Fibroblast of skin of abdomen (primary cell): ENCODE measurements at places on chromosomes 11 and 22.

DNA sequence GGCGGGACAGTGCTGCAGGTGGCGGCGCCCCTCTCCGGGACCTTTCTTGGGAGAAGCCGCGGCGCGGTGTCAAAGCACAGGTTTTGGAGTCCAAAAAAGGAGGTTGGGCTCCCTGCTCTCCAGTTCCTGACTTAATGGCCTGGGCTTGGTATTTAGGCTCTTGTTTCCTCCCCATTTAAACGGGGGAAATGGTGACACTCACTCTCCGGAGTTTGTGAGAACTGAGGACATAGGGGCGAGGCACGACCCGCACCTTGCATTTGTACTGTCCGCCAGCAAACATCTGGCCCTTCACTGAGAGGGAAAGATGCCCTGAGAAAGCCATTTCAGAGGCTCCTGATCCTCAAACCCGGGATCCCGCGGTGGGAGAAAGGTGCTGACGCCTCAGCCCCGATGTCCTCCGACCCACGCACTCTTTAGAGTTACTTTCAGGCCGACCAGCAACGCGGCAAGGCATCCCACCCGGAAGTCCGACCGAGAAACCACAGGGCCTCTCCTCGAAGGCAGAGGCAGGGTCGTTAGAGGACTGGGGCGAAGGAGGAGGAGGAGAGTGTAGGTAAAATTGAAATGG lies 2.9 kb upstream of the WDR74 start:
- no peak for DNase-seq

GRCh38 chr11:130278745-130279144 lies 36.0 kb downstream of the ZBTB44 start:
- no peak for DNase-seq

DNA sequence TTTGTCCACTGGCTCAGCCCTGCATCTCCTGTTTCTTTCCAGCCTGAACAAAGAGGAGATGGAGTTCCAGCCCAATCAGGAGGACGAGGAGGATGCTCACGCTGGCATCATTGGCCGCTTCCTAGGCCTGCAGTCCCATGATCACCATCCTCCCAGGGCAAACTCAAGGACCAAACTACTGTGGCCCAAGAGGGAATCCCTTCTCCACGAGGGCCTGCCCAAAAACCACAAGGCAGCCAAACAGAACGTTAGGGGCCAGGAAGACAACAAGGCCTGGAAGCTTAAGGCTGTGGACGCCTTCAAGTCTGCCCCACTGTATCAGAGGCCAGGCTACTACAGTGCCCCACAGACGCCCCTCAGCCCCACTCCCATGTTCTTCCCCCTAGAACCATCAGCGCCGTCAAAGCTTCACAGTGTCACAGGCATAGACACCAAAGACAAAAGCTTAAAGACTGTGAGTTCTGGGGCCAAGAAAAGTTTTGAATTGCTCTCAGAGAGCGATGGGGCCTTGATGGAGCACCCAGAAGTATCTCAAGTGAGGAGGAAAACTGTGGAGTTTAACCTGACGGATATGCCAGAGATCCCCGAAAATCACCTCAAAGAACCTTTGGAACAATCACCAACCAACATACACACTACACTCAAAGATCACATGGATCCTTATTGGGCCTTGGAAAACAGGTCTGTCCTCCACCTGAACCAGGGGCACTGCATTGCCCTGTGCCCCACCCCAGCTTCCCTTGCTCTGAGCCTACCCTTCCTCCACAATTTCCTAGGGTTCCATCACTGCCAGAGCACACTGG lies 5.0 kb downstream of the FTH1 start:
- no peak for DNase-seq

DNA sequence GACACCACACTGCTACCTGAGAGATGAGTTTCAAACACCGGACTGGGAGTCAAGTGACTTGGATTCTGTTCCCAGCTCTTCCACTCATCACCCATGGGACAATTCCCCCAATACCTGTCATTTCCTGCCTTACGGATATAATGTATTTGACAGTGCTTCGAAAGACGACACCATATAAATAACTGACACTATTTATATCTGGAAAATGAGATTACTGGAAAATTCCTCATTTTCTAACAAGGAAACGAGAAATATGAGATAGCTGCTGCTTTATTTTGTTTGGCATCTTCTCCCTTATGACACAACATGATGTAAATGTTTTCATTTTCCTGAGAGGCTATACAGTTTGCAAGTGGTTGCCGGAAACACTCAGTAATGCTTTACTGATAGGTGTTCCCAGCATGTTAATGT lies 8.6 kb downstream of the HSCB start:
- peak; percentile 65 for DNase-seq

GRCh38 chr11:90197377-90197776 lies 25.5 kb downstream of the CHORDC1 start:
- no peak for DNase-seq

- peak; percentile 72 for DNase-seq
Observed at GRCh38 chr22:46390652-46391301, 55.3 kb downstream of the TRMU start.

GRCh38 chr11:104774578-104774977 lies 123.7 kb downstream of the CASP12 start:
- DNase-seq: no peak

DNA sequence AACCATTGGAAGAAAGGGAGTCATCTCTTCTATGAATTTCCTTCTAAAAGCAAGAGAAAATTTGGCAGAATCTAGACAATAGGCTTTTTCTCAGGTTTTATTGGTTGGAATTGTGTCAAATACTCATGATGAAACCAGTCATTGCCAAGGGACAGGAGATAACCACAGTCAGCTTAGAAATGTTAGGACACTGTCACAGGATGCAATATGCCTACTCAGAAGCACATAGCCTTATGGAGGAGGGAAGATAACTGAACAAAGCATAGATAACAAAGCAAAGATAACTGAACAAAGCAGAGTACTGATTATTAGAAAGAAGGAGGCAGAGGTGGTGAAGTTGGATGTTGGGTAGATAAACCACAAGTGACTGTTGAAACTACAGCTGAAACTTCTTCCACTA lies 303.5 kb upstream of the PDGFD start:
- no peak for DNase-seq

DNA sequence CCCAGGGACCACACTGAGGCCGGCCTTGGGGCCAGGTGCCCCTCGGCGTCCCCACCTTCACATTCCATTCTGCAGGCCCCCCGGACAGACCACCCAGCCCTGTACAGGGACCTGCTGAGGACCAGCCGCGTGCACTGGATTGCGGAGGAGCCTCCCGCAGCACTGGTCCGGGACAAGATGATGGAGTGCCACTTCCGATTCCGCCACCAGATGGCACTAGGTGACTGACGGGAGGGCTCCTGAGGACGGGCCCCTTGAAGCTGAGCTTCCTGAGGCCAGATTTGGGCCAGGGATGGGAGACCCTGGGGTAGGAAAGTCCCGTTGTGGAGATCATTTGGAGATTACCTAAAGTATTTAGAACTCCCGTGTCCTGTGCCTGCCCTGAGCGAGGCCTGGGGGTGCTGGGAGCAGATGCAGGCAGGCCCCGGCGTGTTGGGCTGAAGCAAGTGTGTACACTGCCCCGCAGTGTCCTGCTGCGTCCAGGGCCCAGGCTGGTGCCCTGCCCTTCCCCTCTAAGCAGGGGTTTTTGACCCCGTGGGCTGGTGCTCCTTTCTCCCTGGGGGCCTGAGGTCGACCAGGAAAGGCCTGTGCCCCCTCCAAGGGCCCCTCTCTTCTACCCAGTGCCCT lies 20.0 kb downstream of the TRMU start:
- peak; percentile 49 for DNase-seq

DNA sequence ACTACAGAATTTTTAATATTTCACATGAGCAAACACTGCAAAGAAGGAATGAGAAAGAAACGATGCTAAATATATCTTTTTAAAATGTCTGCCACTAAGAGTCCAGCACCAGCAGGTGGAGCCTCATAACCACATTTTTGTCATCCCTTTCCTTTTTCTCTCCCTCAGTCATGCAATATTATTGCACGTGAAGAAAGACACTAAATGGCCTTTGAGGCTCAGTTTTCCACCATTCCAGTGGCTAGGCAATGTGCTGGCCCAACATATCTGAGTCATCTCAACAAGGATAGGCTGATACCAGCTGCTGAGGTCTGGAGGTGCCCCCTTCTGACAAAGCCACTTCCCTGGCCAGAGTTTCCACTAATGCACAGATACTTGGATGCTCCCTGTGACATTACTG lies 1.8 kb downstream of the ALKBH8 start:
- DNase-seq: peak; percentile 66

DNA sequence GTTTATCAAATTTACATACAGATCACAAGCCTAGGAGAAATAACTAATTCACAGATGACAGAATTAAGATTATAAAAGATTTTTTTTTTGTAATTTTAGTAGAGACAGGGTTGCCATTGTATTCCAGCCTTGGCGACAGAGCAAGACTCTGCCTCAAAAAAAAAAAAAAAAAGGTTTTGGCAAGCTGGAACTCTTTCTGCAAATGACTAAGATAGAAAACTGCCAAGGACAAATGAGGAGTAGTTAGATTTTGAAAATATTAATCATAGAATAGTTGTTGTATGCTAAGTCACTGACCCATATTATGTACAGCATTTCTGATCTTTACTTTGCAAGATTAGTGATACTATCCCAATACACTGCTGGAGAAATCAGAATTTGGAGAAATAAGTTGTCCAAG lies 99.2 kb downstream of the C11orf65 start:
- DNase-seq: peak; percentile 6

GRCh38 chr11:1453611-1454034 lies 33.0 kb downstream of the MOB2 start:
- no peak for DNase-seq

DNA sequence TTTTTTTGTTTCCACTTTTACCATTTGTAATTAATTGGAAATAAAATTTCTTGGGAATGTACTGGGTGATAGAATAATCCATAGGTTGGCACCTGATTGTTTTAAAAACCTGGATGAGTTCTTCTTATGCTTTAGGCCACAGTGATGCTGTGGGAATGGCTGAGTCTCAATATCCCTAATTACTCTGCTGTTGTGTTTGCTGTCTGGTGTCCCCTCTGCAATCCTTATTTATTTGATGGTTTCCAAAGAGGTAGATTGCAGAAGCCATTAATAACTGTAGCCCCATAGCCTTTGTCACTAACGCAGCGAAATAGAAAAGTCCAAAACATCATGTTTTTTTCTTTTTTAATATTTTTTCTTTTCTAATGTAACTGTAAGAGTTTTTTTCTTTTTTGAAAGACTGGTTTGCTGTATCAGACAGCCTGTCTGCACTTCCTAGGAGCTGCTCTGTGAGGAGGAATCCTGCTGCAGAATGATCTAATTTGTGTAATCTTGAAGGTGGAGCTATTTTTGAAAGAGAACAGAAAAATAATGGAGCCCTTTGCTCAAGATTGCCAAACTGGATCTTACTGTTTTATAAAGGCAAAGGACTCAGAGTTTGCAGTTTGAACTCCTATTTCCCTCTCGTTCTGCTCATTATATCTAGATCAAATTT lies 14.9 kb downstream of the PACS1 start:
- no peak for DNase-seq

DNA sequence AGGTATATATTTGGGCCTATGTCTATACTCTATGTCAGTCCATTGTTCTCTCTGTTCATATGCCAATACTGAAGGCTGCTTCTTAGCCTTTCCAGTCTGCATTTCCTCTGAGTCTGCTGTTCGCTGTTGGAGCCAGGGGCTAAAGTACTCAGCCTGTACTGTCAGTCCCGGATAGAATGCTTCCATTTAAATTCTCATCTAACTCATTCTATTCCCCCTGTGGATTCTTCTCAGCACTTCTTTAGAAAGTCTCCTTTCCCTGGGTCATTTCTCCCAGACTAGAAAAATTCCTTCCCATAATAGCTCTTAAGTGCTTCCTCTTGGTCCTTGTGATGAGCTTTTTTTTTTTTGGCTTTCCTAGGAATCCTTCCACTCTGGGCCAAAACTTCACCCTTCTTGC lies 293.1 kb downstream of the KIRREL3 start:
- no peak for DNase-seq

GRCh38 chr11:63490551-63491239 lies at the start of gene PLAAT5:
Gene PLAAT5 (minus strand): TSS chr11:63491167. CDS start chr11:63491034, 133 bp downstream.
- DNase-seq: no peak

GRCh38 chr11:65446446-65447277 lies 24.1 kb downstream of the NEAT1 start:
- DNase-seq: no peak

- DNase-seq: no peak
Observed at GRCh38 chr22:20864186-20864908, 5.5 kb downstream of the SNAP29 start.
